Dermis lymphatic vessel endothelial cell (primary cell): ENCODE measurements at places on chromosomes 3 and 15. TPM values are rescaled to one million over a fixed set of nuclear protein-coding genes. Genes with fewer than 3 reads are reported as not detected.

NAALADL2 gene
- total RNA-seq = 0.11 and 0.52 TPM in 2 replicates

RPL39L gene
- total RNA-seq = 11.3 and 20.4 TPM in 2 replicates

MBD4 gene
- 23.2 and 33.7 TPM in 2 replicates for total RNA-seq

IGSF10 gene
- under 0.01 TPM in 1 of 2 replicates, not detected in the other for total RNA-seq

SNX33 gene
- total RNA-seq = 12.5 and 16.2 TPM in 2 replicates

SCN11A gene
- under 0.01 and 0.09 TPM in 2 replicates for total RNA-seq

IQCF2 gene
- not detected in 2 replicates for total RNA-seq

HYAL1 gene
- total RNA-seq = 6.4 and 7.6 TPM in 2 replicates

DZIP1L gene
- total RNA-seq = 1.3 and 2.7 TPM in 2 replicates

SNURF gene
- 33.3 and 37.6 TPM in 2 replicates for total RNA-seq
